ENCODE measurements at places on chromosomes 4 and X. TPM values are rescaled to one million over a fixed set of nuclear protein-coding genes. Genes with fewer than 3 reads are reported as not detected.
A peak's percentile ranks its signal among the peaks of the same experiment; 100 is the strongest.

GRCh38 chr4:98720871-98721480 is 62.6 kb upstream of the TSPAN5 start:
- no peak for DNase-seq

DNA sequence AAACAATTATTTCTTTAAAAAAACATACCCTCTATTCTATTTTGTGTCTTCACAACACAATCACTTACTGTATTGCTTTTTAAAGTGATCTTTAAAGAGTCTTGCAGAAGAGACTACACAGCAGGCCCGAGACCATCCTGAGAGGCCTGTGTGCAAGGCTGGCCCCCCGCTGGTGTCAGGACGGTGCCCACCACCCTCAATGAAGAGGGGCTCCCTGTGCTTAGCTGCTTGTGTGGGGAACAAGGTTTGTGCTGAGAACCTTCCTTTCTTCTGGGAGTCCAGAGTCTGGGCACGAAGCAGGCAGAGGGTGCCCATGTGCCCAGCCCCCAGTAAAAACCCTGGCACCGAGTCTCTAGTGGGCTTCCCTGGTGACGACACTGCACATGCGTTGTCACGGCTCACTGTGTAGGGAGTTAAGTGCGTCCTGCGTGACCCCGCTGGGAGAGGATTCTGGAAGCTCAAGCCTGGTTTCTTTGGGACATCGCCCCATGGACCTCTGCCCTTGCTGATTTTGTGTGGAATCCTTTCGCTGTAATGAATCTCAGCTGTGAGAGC is 22.0 kb downstream of the RGS12 start:
- DNase-seq: peak; percentile 41

DNA sequence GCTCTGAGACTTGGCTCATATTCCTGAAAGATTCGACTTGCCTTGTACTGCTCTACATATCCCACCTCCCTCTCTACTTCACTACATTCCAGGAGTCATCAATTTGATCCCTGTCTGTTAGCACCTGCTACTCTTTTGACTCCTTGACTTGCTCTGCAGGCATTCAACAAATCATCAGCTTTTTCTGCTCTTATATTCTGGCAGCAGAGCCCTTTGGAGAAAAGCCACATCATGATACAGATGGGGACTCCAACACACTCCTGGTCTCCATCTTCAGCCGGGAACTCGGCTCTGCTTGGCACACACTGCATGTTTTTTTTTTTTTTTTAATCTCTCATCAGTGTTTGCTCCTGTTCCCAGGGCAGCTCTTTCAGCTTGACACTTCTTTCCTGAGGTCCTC is 293.2 kb upstream of the LCORL start:
- DNase-seq: no peak

DNA sequence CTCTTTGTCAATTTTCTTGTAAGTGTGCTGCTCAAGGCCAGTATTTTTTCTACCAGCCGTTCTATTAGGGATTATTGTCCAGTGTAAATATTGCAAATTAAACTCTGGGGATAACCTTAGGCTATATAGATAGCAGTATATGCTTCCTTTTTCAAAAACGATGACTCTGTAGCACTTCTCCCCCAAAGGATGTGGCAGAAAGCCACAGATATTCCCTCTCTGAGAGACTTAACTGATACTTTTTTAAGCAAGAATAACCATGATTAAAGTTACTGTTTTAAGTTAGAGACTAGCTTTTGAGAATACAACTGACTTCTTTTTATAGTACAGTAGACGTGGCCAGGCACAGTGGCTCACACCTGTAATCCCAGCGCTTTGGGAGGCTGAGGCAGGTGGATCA is 130.0 kb downstream of the FHIP1A start:
- no peak for DNase-seq

The S100P gene
- 3.6 TPM for total RNA-seq

The ARR3 gene
- total RNA-seq: not detected
